ENCODE measurements at places on chromosomes 16 and 17.

DNA sequence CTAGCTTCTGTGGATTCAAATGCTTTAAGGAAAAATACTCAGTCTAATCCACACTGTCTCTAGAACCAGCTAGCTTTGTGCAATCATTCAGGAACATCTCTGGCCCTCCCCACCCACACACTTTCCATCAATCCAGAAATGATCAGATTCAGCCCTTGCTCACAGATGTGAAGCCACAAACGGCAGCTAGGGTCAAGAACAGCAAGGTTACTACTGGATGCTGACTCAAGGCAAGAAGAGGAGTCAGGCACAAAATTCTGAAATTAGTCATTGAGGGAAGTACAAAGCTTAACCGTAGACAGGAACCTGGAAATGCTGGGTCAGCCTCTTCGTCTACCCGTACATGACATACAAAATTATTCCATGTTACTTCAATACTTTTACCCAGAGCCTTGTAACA is 174.6 kb downstream of the CDH13 start:
- no peak for DNase-seq

DNA sequence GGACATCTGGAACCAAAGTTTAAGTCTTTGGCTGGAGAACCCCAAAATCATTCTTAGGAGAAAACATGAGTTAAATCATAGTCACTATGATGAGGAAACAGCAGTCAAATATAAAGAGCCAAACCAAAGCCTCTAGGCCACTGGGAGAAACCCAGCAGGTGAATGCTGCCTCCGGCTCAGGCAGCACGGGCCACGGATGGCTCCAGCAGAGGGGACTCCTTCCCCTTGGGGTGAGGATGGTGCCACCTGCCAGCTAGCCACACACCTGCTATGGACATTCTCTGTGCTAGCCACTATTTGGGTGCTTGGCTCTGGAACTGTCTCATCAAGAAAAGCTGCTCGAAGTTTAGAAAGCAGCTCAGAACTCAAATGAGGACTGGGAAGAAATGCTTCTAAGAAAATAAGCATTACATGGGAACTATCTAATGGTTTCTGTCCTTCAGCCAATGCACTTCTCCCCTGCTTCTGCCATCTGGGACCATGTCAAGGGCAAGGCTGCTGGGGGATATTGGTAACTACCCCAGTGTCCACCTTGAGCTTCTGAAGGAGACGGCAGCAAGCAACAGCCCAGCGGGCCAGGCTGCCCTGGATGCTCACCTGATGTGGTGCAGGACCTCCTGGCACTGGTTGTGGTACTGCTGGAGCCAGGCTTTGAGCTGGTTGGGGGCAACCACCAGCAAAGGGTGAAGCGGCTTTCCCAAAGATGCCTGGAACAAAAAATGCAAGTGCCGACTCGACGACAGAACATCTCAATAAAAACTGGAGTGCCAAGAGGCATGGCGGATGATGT is 22.5 kb downstream of the ELAC2 start:
- no peak for DNase-seq

DNA sequence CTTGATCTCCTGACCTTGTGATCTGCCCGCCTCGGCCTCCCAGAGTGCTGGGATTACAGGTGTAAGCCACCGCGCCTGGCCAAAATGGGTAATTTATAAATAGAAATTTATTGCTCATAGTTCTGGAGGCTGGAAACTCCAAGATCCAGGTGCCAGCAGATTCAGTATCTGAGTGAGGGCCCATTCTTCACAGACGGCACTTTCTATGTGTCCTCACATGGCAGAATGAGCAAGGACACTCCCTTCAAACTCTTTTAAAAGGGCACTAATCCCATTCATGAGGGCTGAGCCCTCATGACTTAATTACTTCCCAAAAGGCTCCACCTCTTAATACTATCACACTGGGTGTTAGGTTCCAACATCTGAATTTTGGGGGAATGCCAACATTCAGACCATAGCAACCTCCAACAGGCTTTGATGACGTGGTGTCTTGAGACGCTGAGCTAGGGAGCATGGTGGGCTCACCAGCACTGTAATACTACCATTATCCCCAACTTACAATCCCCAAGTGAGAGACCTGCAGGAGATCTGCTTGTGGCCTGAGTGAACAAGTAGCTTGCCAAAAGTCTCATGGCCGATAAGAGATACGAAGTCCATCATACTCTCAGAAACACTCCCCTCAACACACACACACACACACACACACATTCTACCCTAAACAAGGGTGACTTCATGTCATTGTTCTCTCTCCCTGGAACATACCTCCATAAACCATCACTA is 8.5 kb downstream of the CMTM4 start:
- DNase-seq, result no peak

DNA sequence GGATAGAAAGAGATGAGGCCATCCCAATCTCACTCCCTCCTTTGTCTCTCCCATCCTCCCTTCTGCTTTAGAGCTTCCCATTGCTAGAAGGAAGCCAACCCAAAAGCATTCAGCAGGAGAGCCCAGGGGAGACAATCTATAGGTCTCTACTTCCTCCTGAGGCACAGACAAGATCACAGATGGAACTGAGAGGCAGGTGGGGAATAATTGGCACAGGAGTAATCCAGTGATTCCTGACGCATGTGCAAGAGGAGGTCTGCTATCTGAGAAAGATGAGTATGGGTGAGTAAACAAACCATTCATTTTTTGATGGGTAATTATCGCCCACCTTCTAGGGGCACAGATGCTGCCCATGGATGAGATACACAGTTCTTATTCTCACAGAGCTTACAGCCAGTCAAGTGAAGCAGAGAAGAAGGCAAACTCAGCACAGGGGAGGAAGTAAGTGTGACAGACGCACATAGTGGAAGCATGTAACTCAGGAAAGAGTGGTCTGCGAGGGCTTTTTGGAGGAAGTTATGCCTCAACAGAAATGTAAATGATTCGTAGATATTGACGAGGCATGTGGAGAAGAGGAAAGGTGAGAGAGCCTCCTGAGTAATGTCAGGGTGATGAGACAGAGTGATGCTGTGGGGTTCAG is 88.9 kb upstream of the HLF start:
- no peak for DNase-seq

DNA sequence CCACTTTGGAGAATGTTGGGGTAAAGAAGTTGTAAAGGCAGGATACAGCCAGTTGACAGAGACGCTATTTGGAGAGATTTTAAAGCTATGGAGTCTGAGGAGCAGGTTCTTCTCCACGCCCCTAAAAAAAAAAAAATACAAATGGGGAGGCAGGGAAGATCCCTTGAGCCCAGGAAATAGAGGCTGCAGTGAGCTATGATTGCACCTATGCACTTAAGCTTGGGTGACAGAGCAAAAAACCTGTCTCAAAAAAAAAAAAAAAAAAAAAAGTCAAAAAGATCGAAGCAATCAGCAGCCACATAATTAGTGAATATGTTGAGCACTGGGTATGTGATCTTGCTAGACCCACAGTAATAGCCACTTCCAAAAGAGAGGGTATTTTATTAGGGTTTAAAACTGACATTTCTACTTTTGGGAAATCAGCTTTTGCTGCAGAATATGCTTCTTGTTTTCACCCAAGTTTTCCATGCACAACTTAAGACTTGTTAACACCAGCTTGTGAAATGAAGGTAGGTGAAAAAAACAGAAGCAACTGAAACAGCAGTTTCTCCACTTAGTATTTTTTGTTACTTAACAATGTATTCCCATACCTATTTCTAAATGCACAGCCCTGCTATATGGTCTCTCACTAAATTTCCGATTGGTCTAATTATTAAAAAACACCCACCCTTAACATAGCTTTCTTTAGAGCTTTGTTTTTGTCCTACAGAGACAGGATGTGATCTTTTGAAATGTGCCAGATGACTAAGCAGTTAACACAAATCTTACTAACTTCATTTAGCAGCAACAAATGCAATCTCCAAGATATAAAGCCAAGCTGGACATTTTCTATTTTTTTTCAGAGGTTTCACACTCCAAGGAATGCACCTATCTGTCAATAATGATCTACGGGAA is 2.5 kb upstream of the ARL6IP1 start:
- no peak for DNase-seq

GRCh38 chr17:60361889-60362288 is 30.0 kb downstream of the USP32 start:
- no peak for DNase-seq

GRCh38 chr17:69728816-69729215 is 314.3 kb downstream of the MAP2K6 start:
- no peak for DNase-seq

DNA sequence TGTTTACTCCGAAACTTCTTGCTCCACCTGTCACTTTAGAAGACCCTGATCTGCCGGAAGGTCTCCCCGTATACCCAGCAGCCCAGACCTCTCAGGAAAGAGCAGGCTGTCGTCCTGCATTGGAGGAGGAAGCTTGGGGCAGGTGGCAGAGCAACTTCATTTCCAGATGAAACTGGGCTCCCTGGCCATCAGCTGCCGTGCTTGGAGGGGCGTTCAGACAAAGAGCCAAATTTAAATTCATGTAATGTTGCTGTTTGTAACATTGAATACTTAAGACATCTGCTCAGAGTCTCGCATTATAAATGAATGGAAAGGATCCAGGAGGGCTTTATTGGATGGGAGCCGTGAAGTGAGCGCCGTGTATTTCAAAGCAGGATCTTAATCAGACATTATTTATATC is 628.5 kb downstream of the MAF start:
- no peak for DNase-seq

- DNase-seq, result no peak
Measured at GRCh38 chr16:30076276-30076791, 540 bp downstream of the PPP4C start.

DNA sequence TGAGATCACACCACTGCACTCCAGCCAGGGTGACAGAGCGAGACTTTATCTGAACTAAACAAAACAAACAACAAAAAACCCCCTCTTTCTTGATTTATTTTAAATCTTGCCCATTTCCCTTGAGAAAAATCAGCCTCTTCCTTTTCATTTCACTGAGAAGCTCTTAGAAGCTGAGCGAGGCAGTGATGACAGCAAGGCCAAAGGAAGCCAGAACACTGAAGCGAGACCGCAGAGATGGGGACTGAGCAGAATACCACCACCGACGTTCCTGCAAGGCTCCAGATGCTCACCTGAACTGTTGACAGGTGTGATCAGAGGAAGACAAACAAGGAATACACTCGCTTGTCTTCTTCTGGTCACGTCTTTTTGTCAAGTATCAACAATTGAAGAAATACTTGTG is 30.5 kb upstream of the IRF8 start:
- no peak for DNase-seq

GRCh38 chr17:859061-859823 is 77.1 kb downstream of the MRM3 start:
- DNase-seq, result no peak

DNA sequence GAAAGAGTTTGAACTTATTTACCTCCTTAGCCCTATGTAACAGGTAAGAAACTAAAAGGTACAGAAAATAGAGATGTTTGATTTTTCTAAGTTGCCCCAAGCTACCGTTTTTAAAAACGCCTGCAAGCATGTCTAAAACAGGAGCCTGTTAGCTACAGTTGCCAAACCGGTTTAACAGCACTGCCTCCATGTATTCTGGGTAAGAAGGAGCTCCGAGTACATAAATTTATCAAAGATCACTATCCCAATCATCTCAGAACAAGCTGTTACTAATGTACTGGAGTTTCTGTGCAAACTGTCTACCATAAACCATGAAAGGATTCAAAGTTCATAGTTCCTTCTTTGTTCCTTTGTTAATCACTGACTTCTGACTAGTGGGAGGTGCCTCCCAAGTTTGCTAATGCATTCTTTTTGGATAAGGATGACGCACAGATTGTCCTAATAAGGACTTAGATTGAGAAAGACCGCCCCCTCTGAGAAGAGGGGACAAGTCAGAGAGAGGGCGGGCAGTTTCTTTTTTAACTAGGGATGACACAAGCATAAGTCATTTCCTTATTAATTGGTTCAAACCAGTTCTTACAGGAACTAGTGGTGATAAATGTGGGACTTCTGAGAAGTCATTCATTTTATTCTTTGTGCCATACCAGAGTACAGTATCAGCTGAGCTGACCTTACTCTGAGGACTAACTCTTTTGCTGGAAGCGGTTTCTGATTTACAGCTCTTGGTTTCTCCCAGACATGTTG is 55.3 kb downstream of the TUBD1 start:
- no peak for DNase-seq

DNA sequence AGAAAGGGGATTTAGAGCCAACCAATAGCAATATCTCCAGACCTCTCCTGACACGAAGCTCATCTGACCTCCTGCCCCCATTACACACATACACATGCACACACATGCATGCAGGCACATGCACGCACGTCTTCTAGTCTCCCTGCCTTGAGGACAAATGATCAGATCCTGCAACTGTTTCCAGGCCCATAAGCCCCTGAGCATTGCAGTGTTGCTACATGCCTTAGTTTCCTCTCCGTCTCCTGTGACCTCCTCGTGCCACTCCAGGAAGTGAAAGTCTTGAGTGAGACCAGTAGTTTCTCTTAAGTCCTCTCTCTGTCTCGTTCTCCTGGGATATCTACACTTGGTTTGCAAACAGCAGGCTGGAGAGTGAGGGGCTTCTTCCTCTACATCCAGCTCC is 8.2 kb downstream of the CIITA start:
- DNase-seq, result no peak

GRCh38 chr17:45225051-45225700 is 3.5 kb downstream of the FMNL1 start:
- DNase-seq, result no peak

DNA sequence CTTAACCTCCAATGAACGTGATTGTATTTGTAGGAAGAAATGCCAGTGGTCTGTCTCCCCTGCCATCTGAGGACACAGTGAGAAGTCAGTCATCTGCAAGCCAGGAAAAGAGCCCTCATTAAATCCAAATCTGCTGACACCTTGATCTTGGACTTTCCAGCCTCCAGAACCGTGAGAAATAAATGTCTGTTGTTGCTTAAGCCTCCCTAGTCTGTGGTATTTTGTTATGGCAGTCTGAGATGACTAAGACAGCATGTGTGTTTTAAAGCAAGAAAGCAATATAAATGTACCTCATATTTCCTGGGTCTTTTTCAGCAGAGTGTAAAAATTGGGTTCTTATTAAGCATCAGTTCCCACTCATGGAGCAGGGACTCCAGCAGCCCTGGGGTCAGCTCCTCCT is 177.9 kb upstream of the NLRP1 start:
- DNase-seq, result no peak

DNA sequence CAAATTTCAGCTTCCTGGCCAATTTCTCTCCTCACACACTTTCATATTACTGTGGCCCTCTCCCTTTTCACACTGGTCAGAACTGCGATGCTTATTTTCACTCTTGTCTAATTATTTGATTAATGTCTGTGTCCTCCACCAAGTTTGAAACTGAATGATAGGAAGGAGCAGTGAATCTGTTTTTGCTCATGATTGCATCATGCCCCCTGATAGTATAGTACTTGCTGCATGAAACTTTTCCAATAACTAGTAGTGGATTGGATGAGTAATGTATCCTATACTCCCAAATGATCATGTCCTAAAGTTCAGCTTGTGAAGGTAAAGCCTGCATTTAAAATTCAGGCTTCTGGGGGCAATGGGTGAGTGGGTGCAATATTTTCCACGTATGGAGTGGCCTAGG is 121.2 kb downstream of the ASIC2 start:
- DNase-seq, result no peak
